Fibroblast of the aortic adventitia (primary cell): ENCODE measurements at places on chromosomes 13 and 19.

DNA sequence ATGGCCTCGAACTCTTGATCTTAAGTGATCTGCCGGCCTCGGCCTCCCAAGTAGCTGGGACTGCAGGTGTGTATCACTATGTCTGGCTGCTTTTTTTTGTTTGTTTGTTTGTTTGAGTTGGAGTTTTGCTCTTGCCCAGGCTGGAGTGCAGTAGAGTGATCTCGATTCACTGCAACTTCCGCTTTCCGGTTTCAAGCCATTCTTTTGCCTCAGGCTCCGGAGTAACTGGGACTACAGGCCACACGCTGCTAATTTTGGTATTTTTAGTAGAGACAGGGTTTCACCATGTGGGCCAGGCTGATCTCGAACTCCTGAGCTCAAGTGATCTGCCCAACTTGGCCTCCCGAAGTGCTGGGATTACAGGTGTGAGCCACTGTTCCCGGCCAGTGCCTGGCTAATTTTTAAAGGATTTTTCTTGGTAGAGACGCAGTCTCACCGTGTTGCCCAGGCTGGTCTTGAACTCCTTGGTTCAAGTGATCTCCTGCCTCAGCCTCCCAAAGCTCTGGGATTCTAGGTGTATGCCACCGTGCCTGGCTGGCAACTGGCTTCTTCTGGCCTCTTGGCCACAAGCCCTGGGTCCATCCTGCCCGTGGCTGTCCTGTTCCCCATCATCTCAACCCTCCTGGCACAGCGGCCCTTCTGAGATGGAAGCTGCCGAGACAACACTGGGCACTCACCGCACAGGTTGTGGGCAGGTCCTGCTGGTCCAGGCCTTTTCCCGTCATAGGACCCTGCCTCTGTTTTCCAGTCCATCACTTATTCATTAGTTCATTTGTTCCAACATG, 11.5 kb downstream of the TECR start:
- no peak for DNase-seq

DNA sequence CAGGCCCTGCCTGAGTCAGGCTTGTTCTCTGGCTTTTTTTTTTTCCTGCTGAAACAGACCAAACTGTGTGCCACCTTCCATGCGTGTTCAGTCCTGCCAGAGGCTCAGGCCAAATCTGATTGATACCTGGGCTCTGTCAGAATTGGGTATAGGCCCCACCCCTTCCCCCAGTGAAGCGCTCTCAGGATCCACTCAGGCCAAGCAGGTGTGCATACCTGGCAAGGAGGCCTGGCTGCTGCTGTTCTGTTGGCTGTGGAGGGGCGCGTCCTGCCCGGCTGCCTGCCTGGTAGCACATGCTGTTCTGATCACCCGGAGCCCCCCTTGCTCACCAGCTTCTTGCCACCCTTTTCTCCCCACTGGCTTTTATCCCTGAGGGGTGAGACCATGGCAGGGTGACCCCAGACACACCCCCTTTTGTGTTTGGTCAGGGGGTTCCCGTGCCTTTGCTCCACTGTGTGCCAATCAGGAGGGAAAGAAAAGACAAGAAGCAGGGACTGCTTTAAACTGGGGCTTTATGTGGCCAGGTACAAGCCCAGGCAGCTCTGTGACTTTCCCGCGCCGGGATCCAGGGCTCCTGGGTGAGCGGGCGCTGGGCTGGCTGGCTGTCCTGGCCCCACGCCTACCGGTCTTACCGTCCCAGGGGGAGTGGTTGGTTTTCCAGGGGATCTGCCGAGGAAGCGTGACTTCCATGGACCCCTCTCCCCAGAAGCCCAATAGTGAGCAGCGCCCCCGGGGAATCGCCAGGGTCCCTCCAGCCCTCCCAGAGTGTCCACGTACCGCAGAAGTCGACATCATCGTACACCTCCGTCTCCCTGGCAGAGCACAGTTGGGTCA, 12.7 kb downstream of the PRAM1 start:
- DNase-seq = no peak

DNA sequence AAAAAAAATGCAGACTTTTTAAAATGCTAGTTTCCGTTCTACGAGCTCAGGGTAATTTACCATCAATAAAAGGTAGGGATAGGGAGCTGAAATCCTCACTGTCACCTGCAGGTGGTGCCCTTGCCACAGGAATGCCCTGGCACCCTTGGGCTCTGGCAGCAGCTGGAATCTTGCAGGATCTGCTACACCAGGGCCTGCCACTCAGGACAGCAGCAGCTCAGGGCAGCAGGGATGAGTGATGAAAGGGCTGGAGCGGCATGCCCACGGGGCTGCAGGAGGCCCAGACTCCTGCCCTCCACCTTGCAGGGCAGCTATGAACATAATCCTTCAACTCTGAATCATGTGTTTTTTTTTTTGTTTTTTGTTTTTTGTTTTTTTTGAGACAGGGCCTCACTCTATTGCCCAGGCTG, 54.0 kb downstream of the GNG7 start:
- peak; percentile 80 for DNase-seq

DNA sequence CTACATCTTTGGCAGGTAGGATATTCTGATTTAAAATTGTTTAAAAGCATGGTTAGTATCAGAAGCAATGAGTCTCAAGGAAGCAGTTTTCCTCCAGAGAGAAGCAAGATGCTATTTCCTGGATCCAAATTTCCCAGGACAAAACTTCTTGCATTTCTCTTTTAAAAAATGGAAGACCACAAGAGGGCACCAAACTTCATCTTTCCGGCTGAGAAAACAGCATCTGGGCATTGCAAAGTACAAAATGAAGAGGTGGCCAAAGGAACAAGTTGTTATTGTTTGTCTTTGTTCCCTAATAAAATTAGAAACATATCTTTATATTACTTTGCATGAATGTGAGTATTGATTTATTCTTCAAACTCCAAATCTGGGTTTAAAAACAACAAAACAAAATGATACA, 60.0 kb upstream of the LRCH1 start:
- DNase-seq = peak; percentile 81

DNA sequence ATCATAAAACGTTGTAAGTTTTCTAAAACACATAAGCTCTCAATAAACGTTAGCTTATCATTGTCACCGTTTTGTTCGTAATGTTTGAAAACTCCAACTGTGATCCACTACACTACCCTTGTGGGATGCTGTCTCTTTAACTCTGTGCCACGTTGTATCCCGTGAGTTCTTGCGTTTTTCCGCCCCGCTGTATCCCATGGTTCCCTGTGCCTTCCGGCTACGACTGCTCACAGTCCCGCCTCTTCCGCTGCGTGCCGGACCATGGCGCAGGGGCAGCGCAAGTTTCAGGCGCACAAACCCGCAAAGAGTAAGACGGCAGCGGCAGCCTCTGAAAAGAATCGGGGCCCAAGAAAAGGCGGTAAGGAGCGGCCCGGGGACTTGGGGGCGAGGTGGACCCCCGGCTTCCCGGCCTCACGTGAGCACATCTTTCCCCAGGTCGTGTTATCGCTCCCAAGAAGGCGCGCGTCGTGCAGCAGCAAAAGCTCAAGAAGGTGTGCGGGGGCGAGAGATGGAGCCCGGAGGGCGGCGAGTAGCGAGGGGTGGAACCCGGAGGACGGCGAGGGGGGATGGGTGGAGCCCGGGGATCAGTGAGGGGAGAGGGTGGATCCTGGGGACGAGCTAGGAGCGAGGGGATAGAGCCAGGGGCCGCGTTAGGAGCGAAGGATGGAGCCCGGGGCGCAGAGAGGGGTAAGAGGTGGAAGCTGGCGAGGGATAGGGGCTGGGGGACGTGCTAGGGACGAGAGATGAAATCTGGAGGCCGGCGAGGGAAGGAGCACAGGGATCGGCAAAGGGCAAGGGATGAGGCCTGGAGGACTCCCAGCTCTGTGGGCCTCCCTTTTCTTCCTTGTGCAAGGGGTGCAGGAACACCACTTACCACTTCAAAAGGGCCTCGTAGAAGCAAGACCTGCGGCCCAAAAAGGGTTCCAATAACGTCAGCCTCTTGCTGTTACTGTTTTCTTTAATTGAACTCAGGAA, at the start of gene C19orf53:
Gene C19orf53, plus strand, starts transcription at position 240 of the 975 bp plus-strand sequence. Its CDS starts 22 bp downstream, at position 262.
- peak; percentile 93 for DNase-seq

GRCh38 chr13:53460796-53461195, 432.2 kb downstream of the OLFM4 start:
- no peak for DNase-seq

GRCh38 chr19:42286349-42287016, 15.4 kb upstream of the PRR19 start:
- DNase-seq = peak; percentile 63

DNA sequence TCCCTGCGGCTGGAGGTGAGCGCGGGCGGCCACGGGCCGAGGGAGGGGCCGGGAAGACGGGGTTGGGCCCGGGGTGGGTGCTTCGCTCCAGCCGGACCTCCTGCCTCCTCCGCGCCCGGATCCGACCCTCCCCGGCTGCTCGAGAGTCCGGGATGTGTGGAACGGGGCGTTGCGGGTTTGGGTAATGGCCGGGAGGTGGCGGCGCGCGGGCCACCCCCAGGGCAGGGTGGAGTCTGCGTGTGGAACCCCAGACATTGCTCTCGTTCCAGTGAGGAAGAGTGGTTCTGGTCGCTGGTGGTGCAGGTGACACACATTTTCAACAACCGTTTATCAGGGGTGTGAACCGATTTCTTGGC, 38.8 kb downstream of the ARHGEF7 start:
- DNase-seq = no peak

GRCh38 chr13:86729206-86729605, 930.0 kb upstream of the SLITRK6 start:
- DNase-seq = no peak

GRCh38 chr13:103222683-103223082, 156.5 kb upstream of the SLC10A2 start:
- no peak for DNase-seq

- DNase-seq = no peak
Observed at GRCh38 chr19:35246466-35247092, 2.2 kb upstream of the LSR start.

DNA sequence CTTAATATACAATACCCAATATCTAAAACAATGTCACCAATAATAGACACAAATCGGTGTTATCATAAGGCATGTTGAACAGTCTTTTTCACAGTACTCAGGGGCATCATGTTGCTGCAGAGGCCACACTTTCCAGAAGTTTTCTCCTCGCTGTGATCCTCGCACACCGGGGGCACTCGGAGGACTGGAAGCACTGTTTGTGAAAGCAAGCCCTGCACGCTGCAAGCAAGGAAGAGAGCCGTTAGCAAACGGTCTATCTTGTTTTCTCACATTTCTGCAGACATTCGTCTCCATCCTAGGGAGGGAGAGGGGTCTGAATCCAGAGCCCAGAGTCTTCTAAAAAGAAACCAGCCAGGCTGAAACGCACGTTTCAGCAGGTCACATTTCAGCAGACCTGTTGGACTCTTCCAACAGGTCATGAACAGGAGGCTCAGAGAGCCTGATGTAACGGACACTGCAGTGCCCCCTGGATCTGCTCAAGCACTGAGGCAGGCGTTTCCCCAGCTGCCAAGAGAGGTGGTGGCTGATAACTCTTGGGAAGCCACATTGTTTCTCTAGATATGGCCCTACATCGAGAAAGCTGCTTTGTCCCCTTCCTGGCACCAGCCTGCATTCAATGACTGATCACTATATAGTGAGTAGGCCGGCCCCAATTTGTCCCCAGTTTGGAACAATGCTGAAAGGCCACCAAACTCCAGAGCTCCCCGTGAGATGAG, 43.6 kb downstream of the RUBCNL start:
- DNase-seq = no peak

- no peak for DNase-seq
Observed at GRCh38 chr13:110158226-110158625, 148.7 kb downstream of the COL4A1 start.

GRCh38 chr19:21483589-21484170, 21.7 kb upstream of the ZNF429 start:
- peak; percentile 1 for DNase-seq

DNA sequence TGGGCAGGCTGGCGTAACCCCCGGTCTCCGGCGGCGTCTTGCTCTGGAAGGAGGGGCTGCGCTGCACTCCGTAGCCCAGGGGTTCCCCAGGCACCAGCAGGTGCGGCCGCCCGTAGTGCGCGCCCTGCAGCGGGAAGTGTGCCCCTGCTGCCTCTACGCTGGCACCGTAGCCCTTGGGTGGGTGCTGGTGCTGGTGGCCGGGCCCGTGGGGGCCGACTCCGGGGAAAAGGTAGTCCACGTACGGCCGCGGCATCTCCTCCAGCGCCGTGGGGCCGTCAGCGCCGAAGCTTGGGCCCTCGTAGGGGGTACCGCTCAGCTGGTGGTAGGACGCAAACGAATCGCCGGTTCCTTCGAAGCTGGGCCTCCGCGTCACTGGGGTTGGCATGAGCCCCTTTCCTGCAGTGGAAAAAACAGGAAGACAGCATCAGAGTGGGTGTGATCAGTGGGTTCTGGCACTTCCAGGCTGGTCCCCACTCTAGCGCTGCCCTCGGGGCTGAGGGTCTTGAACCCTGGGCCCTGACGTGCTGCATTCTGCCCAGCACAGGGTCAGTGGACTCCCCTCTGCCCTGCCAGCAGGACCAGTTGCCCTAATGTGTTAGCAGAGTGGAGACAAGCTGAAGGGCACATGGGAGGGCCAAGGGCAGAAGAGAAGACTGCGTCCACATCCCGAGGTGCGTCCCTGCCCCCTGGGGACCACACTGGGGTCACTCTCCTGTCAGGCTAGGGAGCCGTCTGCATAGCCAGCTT, 72.3 kb downstream of the LATS2 start:
- DNase-seq = no peak

DNA sequence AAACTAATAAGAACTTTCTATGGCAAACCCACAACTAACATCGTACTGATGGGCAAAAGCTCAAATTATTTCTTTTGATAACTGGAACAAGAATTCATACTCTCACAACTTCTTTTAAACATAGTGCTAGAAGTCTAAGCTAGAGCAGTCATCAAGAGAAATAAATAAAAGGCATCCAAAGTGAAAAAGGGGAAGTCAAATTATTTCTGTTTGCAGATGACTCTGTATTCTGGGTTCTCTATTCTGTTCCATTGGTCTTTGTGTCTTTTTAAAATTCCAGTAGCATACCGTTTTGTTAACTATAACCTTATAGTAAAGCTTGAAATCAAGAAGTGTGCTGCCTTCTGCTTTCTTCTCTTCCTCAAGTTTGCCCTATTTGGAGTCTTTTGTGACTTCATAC, 1215.9 kb downstream of the UQCRFS1 start:
- DNase-seq = no peak

DNA sequence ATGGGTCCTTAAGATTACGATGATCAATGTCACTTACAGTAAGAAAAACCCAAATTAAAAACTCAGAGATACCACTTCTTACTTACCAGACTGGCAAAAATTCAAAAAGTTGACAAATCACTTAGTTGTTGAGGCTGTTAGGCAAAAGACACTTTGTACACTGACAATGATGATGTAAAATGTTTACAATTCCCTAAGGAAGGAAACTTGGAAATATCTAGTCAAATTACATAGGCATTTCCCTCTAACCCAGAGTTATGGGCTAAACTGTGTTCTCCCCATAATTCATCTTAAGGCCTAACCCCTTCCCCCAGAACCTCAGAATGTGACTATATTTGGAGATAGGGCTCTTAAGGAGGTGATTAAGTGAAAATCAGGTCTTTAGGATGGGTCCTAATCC, 12.0 kb downstream of the TGDS start:
- DNase-seq = no peak
